AG04450 (cell line): ENCODE measurements at places on chromosomes 1 and 21.

- no peak for DNase-seq
These were observed 121.5 kb downstream of the LMO4 start for GRCh38 chr1:87450136-87450535.

DNA sequence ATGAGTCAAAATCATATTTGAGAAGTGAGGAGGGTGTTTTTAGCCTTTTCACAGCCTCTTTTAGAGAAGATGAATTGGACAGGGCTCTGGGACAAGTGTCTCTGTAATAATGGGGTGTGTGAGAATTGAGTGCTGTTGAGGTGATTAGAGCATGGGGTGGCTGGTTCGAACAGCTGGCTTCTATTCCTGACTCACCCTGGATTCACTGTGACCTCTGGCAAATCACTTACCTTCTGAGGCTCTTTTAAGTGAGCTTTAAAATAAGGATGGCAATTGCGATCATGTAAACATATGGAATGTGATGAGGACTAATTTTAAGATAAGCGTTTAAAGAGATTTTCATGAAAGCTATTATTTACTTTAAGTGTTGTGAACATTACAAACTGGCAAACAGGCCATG is 243.4 kb downstream of the ADGRL2 start:
- no peak for DNase-seq

- DNase-seq: no peak
These were observed 324.4 kb downstream of the KCTD3 start for GRCh38 chr1:215891266-215892057.

- no peak for DNase-seq
These were observed 323.3 kb upstream of the AJAP1 start for GRCh38 chr1:4330805-4331766.

- DNase-seq: no peak
These were observed 72.2 kb upstream of the MAN1A2 start for GRCh38 chr1:117295001-117295400.

DNA sequence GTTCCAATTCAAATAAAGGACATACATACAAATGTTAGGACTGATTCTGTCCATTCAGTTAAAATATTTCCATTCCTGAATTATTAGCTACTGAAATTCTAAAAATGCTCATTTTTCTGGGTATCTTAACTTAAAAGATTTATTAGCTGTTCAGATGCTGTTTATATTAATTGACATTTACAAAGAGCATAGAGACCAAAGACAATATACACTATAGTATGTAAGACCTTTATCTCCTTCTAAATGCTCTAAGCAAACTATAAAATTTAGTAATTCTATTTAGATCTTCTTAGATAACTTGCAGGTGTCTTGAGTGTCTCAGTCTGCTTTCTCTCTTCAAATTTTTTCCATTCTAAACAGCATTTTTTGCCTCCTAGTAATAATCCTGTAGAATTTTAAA is 39.3 kb downstream of the VAMP4 start:
- no peak for DNase-seq

- no peak for DNase-seq
These were observed 71.3 kb upstream of the CNTN2 start for GRCh38 chr1:204971517-204972336.

DNA sequence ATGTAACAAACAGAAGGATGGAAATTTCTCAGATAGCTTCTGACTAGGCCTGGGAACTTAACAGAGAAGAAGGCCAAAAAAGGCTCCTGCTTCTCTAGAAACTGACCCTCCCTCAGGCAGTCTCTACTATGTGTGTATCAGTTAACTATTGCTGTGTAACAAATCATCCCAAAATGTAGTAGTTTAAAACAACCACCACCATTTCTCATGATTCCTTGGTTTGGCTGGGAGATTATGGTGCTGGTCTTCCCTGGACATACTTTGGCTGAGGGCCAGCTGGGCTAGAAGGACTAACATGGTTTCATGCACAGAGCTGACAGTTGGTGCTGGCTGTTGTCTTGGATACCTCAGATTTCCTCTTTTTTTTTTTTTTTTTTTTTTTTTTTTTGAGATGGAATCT is 26.2 kb upstream of the CNN3 start:
- no peak for DNase-seq

- DNase-seq: no peak
These were observed 19.7 kb downstream of the SYNJ1 start for GRCh38 chr21:32708069-32708468.

DNA sequence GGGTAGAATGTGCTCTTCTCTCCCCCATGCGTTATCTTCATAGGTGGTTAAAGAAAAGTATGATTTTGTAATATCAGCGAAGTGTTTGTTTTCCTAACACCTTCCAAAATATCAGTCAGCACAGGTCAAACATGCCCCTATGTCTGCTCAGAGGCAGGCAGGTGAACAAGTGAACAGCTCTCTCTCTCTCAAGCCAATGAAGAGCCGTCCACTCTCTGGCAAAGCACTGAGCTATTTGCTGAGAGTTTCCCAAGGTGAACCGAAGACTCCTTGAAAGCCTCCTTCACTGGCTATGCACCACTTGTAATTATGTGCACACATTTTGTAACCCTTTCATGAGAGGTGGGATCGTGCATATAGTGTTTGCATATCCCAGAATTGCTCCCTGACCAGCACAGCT is 47.7 kb downstream of the ST6GALNAC3 start:
- DNase-seq: no peak

DNA sequence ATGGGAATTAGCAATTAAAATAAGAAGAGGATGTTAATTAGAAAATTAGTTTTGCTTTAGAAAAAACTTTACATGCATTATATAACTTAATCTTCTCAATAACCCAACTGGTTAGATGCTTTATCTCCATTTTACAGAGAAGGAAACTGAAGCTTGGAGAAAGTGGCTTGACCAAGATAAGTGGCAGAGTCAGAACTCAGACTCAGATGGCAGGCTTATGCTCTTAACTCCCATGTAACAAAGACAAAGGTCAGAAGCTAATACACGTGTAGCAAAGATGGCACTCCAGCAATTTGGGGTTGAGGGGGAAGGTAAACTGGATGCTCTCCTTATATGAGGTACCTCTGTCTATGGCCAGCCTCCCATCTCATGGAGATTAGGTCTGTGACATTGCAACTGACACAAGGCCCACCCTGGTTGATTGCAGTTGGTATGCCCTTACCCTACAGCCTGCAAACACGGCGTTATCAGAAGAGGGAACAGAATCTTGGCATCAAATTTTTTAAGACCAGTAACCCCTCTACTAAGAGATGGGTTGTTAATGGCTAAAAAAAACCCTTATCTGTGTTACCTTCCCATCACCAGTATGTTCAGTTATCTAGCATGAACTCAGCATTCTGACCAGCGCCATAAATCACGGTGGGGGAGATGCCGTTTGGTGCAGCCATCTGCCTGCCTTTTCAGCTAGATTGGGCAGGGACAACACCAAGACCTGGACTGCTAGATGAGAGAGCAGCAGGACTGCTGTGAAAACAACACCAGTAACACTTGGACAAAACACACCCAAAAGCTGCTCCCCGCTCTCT is 97.0 kb downstream of the UBR4 start:
- DNase-seq: no peak

DNA sequence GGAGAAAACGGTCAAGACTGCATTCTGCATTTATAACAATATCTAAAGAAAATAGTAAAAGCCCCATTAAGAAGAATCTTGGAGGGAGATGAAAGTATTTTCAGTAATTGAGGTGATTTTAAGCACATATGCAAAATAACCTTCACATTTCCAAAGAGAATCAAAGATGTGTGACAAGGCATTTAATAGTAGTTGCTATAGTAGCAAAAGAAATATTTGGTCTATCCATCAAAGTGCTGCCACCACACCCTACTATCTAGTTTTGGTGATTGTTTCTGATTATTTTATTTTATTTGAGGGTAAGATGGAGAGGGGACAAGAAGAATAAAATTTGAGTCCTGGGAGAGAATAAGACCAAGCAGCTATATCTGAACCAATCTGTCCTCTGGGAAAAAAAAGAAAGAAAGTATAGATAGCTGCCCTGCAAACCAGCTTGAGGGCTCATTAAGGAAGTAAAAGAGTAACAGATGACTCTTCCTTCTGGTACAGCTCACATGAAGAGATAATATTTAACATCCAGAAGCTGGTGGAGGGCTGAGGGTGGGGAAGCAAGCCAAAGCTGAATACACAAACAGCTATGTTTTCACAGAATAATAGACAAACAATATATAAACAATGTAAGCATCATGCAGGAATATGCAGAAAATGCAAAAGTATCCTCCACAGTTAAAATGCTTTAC is 47.2 kb upstream of the RASAL2 start:
- DNase-seq: no peak

- no peak for DNase-seq
These were observed 15.6 kb downstream of the ARHGEF16 start for GRCh38 chr1:3469849-3470649.

GRCh38 chr1:44012941-44013609 is 18.2 kb downstream of the SLC6A9 start:
- DNase-seq: no peak

DNA sequence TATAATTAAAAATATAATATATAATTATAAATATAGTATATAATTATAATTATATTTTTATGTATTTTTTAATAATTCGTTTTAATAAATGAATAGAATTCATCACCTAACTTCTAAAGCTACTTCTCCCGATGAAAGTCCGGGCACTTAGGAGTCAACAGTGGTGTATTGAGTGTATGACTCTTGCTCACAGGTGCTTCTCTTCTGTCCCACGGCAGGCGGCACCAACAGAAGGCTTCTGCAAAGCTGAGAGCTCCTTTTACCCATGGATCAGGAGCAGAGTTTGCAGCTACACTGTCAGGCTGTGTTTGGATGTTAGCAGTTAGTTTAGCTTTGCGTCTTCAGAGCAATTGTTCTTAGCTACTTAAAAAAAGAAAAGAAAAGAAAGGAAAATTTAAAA is 122.4 kb downstream of the LIPI start:
- DNase-seq: no peak

GRCh38 chr1:41455479-41456332 is 28.8 kb downstream of the EDN2 start:
- no peak for DNase-seq

- DNase-seq: no peak
These were observed 35.0 kb downstream of the RAP1GAP start for GRCh38 chr1:21633992-21634805.

DNA sequence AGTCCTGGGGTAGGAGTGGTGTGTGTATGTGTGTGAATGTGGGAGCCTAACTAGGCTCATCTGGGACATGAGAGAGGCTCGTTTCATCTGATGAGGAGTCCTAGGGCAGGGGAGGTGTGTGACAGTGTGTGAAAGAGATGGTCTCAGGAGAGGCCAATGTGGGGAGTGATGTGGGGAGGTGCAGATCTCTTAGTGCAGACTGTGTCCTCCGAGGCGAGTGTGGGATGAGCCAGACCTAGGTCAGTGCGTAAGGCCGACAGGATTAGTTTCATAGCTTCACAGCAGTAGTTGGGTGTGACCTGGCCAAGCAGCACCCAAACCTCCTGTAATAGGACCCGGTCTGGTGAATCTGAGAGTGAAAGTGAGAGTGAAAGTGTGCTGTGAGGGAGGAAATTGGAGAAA is 94.7 kb downstream of the LIPI start:
- DNase-seq: no peak

DNA sequence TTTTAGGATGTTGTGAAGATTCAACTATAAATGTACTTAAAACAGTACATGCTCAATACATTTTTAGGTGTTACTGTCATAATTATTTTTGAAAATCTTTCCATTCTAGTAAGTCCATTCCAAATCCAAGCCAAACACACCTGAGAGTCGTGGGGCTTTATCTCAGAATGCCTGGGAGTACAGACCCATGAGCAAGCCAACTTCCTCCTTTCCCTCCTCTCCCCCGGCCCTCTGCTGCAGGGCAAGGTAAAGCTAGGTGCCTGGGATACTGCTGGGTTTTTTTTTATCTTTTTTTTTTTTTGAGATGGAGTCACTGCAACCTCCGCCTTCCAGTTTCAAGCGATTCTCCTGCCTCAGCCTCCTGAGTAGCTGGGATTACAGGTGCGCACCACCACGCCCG is 16.5 kb downstream of the TMEM51 start:
- DNase-seq: no peak
